A549 treated with AZD2906 at 1 μM for 4 hours (cell line): ENCODE measurements at places on chromosomes 2 and 18. TPM values are rescaled to one million over a fixed set of nuclear protein-coding genes. Genes with fewer than 3 reads are reported as not detected.

PDE11A gene
- total RNA-seq: 0.24 to 0.50 TPM (median 0.38 TPM) in 5 replicates

CRACDL gene
- 3.4 to 4.6 TPM (median 3.7 TPM) in 5 replicates for total RNA-seq

ALLC gene
- 0.08 TPM in 1 of 5 replicates, not detected in the others for total RNA-seq

SPP2 gene
- total RNA-seq: not detected in 5 replicates

CFC1 gene
- total RNA-seq: 0.11 TPM in 1 of 5 replicates, not detected in the others

SLC9A2 gene
- total RNA-seq: 2.9 to 3.0 TPM (median 3.0 TPM) in 5 replicates

NT5C1B gene
- not detected in 5 replicates for total RNA-seq

ATP6V1C2 gene
- total RNA-seq: 0.12 to 0.29 TPM (median 0.23 TPM) in 5 replicates

ARID5A gene
- total RNA-seq: 3.6 to 4.4 TPM (median 4.0 TPM) in 5 replicates

RNF125 gene
- total RNA-seq: 0.22 to 0.31 TPM (median 0.27 TPM) in 5 replicates

SLC30A3 gene
- total RNA-seq: 2.6 to 3.4 TPM (median 3.2 TPM) in 5 replicates

HRH4 gene
- total RNA-seq: 0.03 TPM in 1 of 5 replicates, not detected in the others

GPR35 gene
- total RNA-seq: 0.24 to 1.1 TPM (median 0.77 TPM) in 5 replicates

PTPN2 gene
- 17.5 to 18.8 TPM (median 18.0 TPM) in 5 replicates for total RNA-seq

LYPD6B gene
- not detected in 5 replicates for total RNA-seq

TSPYL6 gene
- total RNA-seq: not detected in 5 replicates

CD226 gene
- total RNA-seq: 0.01 to 0.19 TPM (median 0.11 TPM) in 5 replicates

SKOR2 gene
- total RNA-seq: not detected in 5 replicates

ANKRD23 gene
- total RNA-seq: 1.2 to 2.1 TPM (median 1.7 TPM) in 5 replicates

LBX2 gene
- total RNA-seq: 3.2 to 4.3 TPM (median 3.8 TPM) in 5 replicates

TFCP2L1 gene
- total RNA-seq: 23.4 to 29.7 TPM (median 25.7 TPM) in 5 replicates

SPR gene
- total RNA-seq: 90.8 to 137 TPM (median 128 TPM) in 5 replicates

PLGLB1 gene
- total RNA-seq: 0.20 to 0.66 TPM (median 0.38 TPM) in 5 replicates

DYNAP gene
- total RNA-seq: not detected in 5 replicates

RFTN2 gene
- total RNA-seq: 0.06 to 0.13 TPM in 2 of 5 replicates, not detected in the others

TXNDC2 gene
- total RNA-seq: 0.06 to 0.41 TPM (median 0.08 TPM) in 5 replicates

IER3IP1 gene
- 16.3 to 33.6 TPM (median 18.2 TPM) in 5 replicates for total RNA-seq

RAMP1 gene
- 0.07 to 0.10 TPM in 2 of 5 replicates, not detected in the others for total RNA-seq

SLC16A14 gene
- 0.64 to 1.1 TPM (median 0.83 TPM) in 5 replicates for total RNA-seq

FAM210A gene
- total RNA-seq: 22.4 to 24.1 TPM (median 22.8 TPM) in 5 replicates

VWC2L gene
- total RNA-seq: not detected in 5 replicates

MTA3 gene
- total RNA-seq: 25.1 to 35.3 TPM (median 29.2 TPM) in 5 replicates

ILKAP gene
- total RNA-seq: 34.9 to 41.6 TPM (median 39.3 TPM) in 5 replicates

RAB1A gene
- total RNA-seq: 204 to 236 TPM (median 234 TPM) in 5 replicates

TUBA3D gene
- 8.3 to 16.0 TPM (median 10.2 TPM) in 5 replicates for total RNA-seq

BOLL gene
- not detected in 5 replicates for total RNA-seq

CYS1 gene
- total RNA-seq: 1.0 to 1.9 TPM (median 1.7 TPM) in 5 replicates

CAPN14 gene
- 0.01 to 0.04 TPM (median 0.03 TPM) in 5 replicates for total RNA-seq

TMEM17 gene
- 3.9 to 4.6 TPM (median 4.2 TPM) in 5 replicates for total RNA-seq

PROKR1 gene
- 0.01 TPM in 1 of 5 replicates, not detected in the others for total RNA-seq

PTGR3 gene
- total RNA-seq: 16.6 to 19.0 TPM (median 18.0 TPM) in 5 replicates

UGT1A9 gene
- 3.3 to 5.5 TPM (median 3.7 TPM) in 5 replicates for total RNA-seq

IFIH1 gene
- 0.71 to 1.1 TPM (median 0.94 TPM) in 5 replicates for total RNA-seq

RIT2 gene
- not detected in 5 replicates for total RNA-seq

CCBE1 gene
- total RNA-seq: 7.9 to 12.9 TPM (median 12.0 TPM) in 5 replicates

BMP10 gene
- total RNA-seq: not detected in 5 replicates

MROH2A gene
- total RNA-seq: 0.11 to 0.23 TPM (median 0.18 TPM) in 4 of 5 replicates, not detected in the other

C1QL2 gene
- total RNA-seq: 0.31 to 0.76 TPM (median 0.64 TPM) in 5 replicates

KCNIP3 gene
- 1.4 to 2.4 TPM (median 2.2 TPM) in 5 replicates for total RNA-seq

MDH1B gene
- total RNA-seq: 1.1 to 1.7 TPM (median 1.5 TPM) in 5 replicates

ERLEC1 gene
- total RNA-seq: 52.5 to 65.8 TPM (median 56.8 TPM) in 5 replicates
